ENCODE measurements at places on chromosomes 12 and 14.

- DNase-seq = no peak
Measured at GRCh38 chr12:57781244-57781643, 1.3 kb upstream of the TSFM start.

- no peak for DNase-seq
Measured at GRCh38 chr12:40561395-40561966, 130.8 kb upstream of the CNTN1 start.

DNA sequence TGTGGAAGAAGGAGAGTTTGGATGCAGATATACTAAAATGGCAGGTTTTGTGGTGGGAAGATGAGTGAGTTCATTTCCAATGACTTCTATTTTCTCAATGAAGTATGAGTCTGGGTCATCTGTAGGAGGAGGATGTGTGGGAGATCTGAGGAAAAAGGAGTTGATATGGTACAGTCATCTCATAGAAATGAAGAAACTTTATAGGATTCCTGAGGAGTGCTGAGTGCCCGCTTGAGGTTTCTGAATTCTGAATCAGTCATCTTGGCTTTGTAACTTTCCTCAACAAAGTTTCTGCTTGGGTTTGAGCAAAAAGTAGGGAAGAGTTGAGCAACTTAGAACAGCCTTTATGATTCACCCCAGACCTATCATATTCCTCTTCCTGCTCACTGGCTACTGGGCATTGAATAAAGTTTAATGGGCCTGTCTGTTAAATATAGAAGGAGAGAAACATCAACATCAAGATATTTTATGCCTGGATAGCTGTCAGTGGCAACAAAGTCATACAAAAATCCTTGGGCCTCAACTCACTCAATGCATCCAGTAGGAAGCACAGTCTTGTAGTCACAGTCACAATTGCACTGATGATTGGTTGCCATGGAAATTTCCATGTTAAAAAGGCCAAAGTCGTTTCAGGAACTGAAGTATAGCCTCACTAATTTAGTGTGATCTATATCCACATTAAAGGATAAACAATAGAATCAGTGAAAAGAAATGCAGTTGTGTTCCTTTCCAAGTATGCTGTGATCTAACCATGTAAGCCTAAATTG is 284.7 kb downstream of the DUSP6 start:
- DNase-seq = no peak

DNA sequence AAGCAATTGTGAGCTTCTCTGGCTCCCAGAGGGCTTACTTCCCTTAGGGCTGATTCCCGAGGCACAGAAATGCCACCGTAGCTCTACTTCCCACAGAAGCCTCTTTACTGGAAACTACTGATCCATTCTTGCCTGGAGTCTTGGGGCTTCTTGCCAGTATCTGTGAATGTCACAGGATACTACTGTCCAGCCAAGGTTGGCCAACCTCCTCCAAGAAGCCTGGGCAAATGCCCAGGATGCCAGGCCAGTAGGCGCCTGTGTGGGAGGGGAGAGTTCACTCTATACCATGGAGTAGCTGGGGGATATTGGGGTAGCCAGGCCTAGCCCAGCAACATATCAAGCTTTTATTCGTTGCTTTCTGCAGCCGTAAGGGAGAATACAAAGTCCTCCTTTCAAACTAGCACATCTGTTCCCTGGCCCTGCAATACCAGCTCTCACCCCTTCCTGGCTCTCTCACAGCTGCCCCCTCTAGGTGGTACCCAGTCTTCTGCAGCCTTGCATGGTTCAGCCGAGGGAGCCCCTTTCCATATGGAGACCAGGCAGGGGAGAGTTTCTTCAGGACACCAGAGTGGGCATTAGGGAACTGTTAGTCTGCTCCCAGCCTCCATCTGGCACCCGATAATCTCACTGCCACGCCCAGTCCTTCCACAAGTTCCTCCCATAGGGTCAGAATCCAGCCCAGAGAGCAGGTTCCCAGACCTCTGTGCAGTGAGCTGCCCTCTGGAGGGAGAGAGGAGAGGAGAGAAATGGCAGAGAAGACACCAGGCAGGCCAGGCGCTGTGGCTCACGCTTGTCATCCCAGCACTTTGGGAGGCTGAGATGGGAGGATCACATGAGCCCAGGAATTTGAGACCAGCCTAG is 24.3 kb upstream of the PLEK2 start:
- DNase-seq = no peak

DNA sequence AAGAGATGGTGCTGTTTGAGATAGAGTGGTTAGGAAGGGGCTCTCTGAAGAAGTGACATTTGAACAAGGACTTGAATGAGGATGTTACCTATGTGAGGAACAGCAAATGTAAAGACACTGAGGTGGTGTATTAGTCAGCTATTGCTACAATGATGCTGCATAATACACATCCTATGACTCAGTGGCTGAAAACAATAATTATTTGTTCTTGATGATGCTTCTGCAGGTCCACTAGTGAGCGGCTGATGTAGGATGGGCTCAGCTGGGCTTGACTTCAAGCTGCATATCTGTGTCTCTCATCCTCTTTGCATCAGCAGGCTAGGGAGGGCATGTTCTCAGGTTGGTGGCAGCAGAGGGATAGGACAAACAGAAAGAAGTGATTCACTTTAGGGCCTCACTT is 21.4 kb upstream of the CLMN start:
- no peak for DNase-seq

GRCh38 chr14:39247256-39247655 is 13.5 kb downstream of the MIA2 start:
- no peak for DNase-seq

GRCh38 chr14:65195042-65195719 is 92.9 kb upstream of the MAX start:
- no peak for DNase-seq

- DNase-seq = no peak
Measured at GRCh38 chr12:12612358-12612757, 682 bp downstream of the CREBL2 start.

- DNase-seq = no peak
Measured at GRCh38 chr14:95387826-95388445, 68.2 kb upstream of the CLMN start.

DNA sequence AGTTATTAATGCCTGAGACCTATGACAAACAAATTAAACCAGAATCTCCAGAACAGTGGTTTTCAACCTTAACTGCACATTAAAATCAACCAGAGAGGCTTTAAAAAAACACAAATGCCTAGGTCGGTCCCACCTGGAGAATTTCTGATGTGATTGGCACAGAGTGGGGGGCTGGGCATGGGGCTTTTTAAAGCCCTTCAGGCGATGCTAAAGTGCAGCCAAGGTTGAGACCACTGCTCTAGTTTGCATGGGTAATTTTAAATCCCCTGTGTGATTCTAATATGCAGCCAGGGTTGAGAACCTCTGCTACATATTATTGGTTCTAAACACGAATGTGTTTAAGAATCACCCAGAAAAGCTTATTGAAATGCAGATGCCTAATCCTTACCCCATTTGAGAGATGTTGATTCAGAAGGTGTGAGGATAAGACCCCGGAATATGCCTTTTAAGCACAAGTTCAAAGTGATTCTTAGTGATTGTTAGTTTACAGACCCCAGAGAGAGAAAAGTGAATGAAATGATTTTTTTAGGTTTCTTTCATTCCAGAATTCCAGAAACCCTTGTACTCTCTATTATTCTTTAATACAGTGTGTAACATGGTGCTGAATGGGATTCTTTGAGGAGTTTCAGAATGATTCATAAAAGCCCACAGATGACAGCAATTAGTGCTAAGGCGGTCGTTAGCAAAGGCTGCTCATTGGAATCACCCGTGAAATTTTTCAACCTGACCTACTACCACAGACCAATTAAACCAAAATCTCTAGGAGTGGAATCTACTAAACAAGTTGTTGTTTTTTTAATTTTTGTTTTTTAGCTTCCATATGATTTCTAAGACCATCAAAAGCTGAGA is 44.9 kb downstream of the LIN7A start:
- no peak for DNase-seq

DNA sequence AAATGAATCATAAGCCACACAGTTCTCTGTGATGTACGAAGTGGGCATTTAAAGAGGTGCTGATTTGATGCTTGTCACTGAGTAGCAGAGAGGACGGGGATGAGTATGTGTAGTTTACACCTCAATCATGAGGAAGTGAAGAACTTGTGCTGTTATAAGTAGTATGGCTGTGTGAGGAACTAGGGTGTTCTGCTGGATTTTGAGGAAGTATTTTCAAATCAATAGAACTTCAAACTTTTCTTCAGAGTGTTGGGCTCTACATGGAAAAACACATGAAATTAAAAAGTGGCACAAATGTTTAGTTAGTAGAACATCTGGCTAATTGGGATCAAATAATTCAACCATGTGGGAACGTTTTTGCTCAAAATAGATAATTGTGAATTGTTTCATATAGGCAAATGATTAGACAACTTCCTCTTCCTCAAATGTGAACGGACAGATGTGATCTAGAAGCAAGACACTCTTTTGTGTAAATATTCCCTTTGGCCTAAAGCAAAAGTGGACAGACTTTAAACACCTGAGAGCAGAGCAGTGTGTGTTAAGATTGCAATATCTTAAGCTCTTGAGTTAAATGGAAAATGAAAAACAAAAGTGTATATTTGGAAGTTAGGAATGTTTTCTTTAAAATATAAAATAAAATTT is 168.5 kb downstream of the NAV3 start:
- DNase-seq = no peak

DNA sequence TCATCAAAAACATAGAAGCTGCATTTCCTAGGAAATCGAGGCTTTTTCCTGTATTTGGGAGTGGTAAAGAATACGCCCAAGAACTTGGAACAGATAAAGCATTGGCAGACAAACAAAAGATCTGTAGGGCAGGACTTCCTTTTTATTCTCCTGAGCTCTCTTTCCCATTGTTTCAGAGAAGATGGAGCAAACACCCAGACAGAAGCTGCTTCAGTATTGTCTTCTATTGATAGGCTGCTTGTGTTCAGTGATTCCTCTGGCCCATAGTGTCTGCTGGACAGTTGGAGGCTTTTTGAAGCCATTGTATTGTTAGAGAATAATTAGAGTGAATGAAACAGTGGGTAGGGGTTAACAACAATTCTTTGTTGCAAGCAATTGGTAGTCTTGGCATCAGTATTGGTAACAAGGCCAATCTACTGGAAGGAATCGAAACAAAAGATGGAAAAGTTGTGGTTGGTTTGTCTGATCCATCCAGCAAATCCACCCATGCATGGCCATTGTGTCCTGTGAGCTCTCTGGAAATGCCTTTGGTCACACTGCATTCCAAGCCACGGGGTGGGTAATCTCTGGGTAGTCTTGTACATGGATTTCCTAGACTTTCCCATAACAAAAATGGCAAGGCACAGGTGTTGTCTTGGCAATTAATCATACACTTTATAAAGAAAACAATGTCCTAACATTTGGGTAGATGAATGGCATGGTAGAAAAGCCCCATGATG is 424.8 kb downstream of the RAD51B start:
- no peak for DNase-seq

DNA sequence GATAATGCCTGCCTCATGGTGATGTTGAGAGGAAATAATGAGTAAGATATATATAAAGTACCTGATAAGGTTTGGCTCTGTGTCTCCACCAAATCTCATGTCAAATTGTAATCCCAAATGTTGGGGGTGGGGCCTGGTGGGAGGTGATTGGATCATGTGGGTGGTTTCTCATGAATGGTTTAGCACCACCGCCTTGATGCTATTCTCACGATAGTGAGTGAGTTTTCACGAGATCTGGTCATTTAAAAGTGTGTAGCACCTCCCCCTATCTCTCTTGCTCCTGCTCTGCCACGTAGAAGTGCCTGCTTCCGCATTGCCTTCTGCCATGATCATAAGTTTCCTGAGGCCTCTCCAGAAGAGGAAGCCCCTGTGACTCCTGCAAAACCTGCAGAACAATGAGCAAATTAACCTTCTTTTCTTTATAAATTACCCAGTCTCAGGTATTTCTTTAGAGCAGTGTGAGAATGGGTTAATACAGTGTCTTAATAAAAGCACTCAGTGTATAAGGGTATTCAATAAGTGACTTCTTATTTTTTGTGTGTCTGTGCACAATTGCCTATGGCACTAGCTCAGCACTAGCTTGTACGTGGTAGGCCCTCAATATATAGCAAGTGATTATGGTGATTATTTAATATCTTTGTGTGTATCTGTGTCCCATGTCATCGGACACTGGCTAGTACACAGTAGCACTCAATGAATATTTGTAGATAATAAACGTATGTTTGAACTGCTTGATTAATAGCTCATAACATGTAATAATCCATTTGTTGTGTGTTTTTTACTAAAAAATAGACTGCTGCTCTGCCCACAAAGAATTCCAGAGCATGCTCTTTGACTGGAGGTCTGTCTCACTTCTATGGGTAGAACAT is 138.1 kb upstream of the LMNTD1 start:
- DNase-seq = no peak

- no peak for DNase-seq
Measured at GRCh38 chr14:91330856-91331255, 86.4 kb upstream of the GPR68 start.

GRCh38 chr12:111768159-111768895 is 1.6 kb downstream of the ALDH2 start:
- DNase-seq = no peak

DNA sequence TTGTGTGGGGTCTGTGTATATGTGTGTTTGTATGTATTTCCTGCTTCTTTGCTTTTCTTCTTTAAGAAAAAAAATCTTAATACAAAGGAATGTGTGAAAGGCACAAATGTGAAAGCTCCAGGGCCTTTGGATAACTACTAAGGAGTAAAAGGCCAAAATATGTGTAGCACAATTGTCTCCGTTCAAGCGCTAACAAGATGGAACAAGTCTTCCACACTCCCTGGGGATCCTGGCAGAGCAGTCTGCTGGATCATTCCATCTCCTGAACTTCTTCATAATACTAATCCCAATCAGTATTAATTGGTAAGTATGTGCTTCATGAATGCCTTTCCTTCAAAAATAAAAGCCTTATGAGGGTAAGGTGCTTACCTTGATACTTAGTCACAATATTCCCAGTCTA is 462.5 kb upstream of the TBX3 start:
- no peak for DNase-seq

- no peak for DNase-seq
Measured at GRCh38 chr14:85463512-85463911, 66.4 kb upstream of the FLRT2 start.

GRCh38 chr12:106845902-106846301 is 71.4 kb downstream of the RIC8B start:
- DNase-seq = no peak

DNA sequence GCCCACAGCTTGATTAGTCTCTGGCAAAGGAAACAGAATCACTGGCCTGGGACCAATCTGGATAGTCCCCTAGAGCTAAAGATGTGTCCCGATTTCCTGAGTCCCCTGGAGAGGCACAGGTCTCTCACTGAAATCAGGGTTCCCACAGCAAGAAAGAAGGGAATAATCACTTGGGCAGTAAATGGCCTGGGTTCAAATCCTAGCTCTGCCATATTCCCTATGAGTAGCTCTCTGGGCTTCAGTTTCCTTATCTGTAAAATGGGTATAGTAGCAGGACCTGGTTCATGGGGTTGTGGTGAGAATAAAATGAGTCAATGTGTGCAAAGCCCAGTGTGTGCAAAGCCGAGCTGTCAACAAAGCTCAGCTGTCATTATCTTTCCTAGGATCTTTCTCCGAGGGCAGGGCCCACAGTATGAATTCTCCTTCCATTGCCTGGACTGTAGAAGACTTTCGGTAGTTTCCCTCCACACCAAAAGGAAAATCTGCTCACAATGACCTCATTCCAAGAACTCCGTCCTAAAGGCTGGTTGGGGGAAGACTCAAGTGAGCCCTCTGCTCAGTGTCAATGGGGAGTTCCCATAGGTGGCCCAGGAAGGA is 12.6 kb upstream of the NCOR2 start:
- DNase-seq = no peak

- no peak for DNase-seq
Measured at GRCh38 chr14:102450206-102451063, 59.1 kb downstream of the ANKRD9 start.
